Vagina (tissue), 2 donors: ENCODE measurements at places on chromosomes 4 and X. TPM values are rescaled to one million over a fixed set of nuclear protein-coding genes. Genes with fewer than 3 reads are reported as not detected.

DNA sequence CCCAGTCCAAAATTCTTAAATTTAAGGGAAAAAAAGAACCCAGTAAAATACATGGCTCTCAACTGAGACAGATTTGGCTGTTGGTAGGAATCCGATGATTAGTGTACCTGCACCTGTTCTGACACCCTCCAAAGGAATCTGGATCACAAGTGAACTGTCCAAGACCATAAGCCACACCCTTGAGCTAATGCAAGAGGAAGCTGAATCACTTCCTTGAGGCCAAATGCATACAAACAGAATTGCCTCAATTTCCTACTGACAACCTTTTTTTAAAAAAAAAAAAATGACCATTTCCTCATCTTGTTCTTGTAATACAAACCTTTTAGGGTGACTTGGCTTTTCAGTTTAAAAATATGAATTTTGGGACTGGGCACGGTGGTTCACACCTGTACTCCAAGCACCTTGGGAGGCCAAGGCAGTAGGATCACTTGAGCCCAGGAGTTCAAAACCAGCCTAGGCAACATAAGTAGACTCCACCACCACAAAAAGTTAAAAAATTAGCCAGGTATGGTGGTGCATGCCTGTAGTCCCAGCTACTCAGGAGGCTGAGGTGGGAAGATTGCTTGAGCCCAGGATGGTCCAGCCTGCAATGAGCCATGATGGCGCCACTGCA is 10.7 kb upstream of the FBXL5 start:
- no peak for DNase-seq

GRCh38 chr4:76624931-76625715 is 190.1 kb downstream of the SHROOM3 start:
- no peak for DNase-seq

Gene STPG2
- not detected for total RNA-seq

GRCh38 chr4:39596971-39597370 is 41.7 kb downstream of the SMIM14 start:
- DNase-seq = no peak

Gene FGG
- total RNA-seq = not detected

GRCh38 chr4:124591637-124592036 is 120.9 kb downstream of the ANKRD50 start:
- no peak for DNase-seq

DNA sequence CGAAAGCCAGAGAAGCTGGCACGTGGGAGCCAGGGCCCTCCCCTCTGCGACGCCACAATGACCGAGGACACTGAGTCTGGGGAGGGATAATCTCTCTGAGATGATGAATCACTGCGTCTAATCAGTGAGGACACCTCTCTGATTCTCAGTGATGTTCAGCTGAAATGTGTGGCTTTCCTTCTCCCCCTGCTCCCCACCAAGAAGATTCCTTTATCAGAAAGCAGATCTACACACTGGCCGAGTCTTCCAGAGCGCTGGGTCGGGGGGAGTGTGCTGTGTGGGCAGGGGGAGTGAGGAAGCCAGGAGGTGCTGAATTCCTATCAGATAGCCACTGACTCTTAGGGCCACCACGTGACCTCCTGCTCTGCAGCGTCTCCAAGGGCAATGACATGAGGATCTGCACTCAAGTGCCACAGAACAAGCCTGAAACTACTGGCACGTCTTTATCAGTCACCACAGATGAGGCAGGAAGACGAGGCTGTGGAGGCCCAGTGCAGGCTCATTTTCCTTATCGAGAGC is 89.2 kb downstream of the GATB start:
- no peak for DNase-seq

DNA sequence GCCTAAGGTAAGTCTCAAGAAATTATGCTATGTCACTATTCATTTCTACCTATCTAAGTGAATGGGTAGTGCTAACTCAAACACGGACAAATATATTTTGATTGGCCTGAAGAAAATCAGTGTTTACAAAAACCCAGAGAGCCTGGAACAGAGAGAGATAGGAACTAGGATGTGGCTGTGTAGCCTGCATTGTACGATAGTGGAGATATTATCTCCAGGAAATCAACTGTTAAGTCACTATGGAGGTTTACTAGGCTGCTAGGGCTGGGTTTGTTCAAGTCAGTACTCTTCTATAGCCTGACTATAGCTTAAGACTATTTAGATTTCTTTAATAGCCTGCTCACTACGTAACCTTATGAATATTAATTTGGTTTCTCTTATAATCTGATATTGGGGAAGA is 127.9 kb downstream of the TACR3 start:
- DNase-seq = no peak

GRCh38 chr4:139957065-139957464 is 196.9 kb downstream of the MAML3 start:
- no peak for DNase-seq

- no peak for DNase-seq
Measured at GRCh38 chr4:52312722-52313121, 261.6 kb downstream of the SPATA18 start.

Gene TTC29
- not detected for total RNA-seq

- DNase-seq = no peak
Measured at GRCh38 chr4:173345648-173346047, 11.5 kb upstream of the HMGB2 start.

Gene PAGE1
- not detected for total RNA-seq
